ENCODE measurements at places on chromosomes 12 and 14. TPM values are rescaled to one million over a fixed set of nuclear protein-coding genes. Genes with fewer than 3 reads are reported as not detected.

KRT80 gene
- 1.1 TPM for polyA plus RNA-seq

POTEM gene
- not detected for polyA plus RNA-seq

PTPRR gene
- 0.68 TPM for polyA plus RNA-seq

C1QL4 gene
- 2.0 TPM for polyA plus RNA-seq

CLEC2A gene
- polyA plus RNA-seq: not detected

CLEC6A gene
- polyA plus RNA-seq: 0.10 TPM

DNA sequence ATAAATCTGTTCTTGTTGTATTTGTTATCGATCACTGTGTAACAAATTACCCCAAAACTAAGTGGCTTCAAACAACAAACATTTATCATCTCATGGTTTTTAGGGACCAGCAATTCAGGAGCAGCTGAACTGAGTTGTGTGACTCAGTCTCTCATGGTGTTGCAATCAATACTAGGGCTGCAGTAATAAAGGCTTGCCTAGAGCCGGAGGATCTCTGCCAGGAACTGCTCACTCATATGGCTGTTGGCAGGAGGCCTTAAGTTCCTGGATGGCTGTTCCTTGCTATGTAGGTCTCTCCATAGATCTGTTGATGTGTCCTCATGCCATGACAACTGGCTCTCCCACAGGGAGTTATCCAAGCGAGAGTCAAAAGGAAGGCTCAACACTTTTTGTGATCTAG lies 3.8 kb upstream of the PSMC6 start:
- DNase-seq: no peak

DNA sequence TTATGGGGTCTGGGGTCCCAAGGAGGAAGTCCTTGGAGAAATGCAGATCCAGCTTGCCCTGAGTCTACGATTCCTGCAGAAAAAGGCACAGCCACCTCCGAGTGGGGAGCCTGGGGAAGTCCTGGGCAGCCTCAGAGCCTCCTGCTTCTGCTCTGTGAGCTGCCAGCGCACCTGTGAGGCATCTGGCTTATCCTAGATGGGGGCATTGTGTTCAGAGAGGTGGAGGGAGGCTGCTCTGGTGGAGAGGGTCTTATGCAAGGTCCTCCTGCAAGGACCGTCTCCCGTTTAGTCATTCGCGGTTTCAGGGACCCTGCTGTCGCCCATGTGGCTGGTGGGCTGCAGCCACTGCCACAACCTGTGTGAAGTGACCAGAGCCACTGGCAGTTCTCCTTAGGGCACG lies 53.0 kb upstream of the PRMT8 start:
- no peak for DNase-seq

- no peak for DNase-seq
These were observed 63.0 kb upstream of the PTHLH start for GRCh38 chr12:28035500-28035899.

GRCh38 chr12:104969343-104969742 lies 11.3 kb upstream of the SLC41A2 start:
- DNase-seq: no peak

- DNase-seq: no peak
These were observed 50.9 kb downstream of the ZFP36L1 start for GRCh38 chr14:68741839-68742470.

DNA sequence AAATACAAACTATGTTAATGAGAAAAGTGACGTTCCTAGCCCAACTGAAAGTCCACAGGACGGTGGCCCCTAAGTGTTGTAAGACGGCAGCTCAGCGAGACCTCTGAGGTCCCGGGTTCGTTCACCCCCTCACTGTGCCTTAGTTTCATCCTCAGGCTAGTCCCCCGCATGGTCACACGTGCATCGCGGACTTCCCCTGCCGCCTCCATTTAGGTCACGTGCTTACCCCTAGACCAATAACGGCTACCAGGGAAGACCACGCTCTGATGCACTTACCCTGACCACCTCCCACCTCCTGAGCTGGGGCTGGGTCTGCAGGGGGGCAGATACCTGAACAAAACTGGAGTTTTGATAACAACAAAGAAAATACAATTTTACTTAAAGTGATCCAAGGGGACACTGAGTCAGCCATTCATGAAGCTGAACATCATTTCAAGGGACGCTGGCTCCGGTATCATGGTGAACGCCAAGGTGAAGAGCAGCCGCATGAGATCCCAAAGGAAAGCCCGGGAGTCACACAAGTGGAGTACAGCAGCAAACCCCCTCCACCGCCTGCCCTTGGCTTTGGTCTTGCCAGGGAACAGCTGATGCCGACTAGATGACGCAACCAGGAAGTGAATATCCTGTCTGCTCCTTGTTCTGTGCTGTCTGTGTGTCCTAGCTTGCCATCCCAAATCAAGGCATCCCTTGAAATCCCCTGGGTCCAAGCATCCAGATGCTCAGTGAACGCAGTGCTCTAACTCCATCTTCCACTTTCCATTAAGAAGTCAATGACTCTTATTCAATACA lies 274.1 kb downstream of the PCNX1 start:
- DNase-seq: no peak

GRCh38 chr12:59637692-59638070 lies 41.9 kb downstream of the SLC16A7 start:
- no peak for DNase-seq

GRCh38 chr14:94887591-94887990 lies 117.7 kb upstream of the GSC start:
- DNase-seq: no peak

DNA sequence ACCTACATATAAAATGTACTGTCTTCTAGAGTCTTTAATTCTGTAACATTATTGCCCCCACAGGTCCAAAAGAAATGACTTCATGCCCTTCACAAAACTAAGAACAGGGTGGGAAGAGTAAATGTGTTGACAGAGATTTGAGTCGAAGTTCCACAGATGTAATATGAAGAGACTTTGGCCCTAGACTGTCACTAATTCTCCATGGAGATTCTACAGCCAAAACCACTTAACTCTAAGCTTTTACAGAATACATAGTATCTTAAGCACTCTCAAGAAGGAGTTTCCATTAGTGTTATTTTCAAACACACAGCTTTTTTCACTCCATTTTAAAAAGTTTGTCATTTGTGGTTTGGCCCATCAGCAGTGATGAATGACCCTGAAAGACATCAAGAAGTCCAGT lies 56.3 kb downstream of the ABCC9 start:
- DNase-seq: no peak

GRCh38 chr14:105363847-105364708 lies 34.3 kb upstream of the TEX22 start:
- DNase-seq: no peak

DNA sequence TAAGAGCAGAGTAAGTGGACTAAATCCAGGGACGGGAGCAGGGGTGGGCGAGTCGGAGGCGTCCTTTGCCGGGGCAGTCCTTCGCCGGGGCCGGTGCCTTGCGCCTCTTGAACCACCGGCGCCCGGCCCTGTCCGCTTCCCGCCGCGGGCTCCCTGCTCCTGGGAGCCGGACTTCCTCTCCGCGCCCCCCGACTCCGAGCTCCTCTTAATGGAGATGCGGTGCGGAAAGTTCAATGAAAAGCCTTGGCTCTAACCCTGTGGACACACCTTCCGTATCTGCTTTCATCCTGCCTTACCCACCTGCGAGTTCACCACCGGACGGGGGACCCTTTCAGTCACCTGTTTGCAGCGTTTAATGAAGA lies 412 bp downstream of the FGFR1OP2 start:
- DNase-seq: no peak
